Cortex of kidney (tissue), 1 donor: ENCODE measurements at places on chromosomes 13 and 19.

- no peak for DNase-seq
Observed at GRCh38 chr13:51249255-51249654, 27.1 kb downstream of the FAM124A start.

- DNase-seq, result no peak
Observed at GRCh38 chr19:35030257-35031071, at the start of gene SCN1B. Gene SCN1B, plus strand, starts transcription at chr19:35030470. Its CDS starts 351 bp downstream, at chr19:35030821.

DNA sequence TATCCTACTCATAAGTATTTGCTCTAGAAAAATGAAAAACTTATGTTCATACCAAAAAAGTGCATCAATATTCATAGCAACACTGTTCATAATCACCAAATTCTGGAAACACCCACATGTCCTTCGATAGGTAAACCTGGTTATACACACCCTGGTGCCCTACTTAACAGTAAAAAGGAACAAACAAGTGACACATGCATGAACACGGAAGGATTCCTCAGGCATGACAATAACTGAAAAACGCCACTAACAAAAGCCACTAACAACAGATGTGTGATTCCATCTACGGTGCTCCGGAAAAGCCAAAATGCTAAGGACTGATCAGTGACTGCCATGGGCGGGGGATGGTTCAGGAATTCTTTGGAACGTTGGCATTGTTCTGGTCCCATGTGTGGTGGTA is 65.5 kb downstream of the STK24 start:
- DNase-seq, result no peak

- no peak for DNase-seq
Observed at GRCh38 chr13:111034811-111035210, 80.3 kb upstream of the ARHGEF7 start.

DNA sequence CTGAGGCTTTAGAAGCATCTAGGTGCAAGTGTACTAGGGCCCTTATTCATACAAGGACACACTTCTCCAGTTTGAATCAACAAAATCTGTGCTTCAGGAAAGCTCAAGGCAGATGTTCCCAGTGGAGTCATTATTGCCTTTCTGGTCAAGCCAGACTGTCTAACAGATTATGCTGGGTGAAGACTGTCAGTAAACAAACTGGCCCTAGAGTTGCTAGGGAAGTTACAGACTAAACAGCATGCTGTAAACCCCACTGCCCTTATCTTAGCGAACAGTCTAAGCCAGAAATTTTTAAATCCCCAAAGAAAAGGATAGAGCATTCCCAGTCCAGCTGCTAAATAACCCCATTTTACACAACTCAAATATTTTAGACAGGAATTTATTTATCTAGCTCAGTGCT is 1701.3 kb upstream of the PRR20A start:
- DNase-seq, result no peak

DNA sequence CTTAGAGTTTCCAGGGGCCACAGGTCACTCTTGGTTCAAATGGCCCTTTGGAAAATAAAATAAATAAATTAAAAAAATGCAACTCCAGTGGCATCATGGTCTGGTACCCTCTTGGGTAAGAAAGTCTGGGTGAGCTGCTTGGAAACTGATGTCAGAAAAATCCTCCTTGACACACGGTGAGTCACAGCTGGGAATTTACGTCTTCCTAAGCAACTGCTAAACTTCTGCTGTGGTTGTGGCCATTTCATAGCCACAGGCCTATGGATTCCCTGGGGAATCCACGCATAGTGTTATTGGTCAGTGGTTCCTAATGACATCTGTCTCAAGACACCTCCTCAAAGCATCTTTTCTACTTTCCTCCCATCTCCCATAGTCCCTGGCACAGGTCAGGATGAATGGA is 220.8 kb downstream of the COG6 start:
- DNase-seq, result no peak

DNA sequence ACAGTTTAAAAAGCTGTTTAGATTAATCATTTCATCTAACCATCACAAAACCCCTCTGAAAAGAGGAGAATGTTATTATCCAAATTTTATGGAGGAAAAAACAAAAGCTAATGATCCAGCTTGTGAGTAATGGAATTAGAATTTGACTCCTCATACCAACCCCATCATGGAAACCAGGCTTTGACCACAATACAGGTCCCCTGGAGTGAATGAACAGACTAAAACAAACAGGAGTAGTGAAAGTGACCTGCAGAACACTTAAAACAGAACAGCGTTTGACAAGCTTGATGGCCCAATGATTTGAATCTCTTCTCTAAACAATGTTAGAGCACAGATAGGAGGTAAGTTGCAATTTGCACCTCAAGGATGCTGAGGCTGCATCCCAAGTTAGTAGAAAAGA is 230.0 kb downstream of the DCT start:
- no peak for DNase-seq

DNA sequence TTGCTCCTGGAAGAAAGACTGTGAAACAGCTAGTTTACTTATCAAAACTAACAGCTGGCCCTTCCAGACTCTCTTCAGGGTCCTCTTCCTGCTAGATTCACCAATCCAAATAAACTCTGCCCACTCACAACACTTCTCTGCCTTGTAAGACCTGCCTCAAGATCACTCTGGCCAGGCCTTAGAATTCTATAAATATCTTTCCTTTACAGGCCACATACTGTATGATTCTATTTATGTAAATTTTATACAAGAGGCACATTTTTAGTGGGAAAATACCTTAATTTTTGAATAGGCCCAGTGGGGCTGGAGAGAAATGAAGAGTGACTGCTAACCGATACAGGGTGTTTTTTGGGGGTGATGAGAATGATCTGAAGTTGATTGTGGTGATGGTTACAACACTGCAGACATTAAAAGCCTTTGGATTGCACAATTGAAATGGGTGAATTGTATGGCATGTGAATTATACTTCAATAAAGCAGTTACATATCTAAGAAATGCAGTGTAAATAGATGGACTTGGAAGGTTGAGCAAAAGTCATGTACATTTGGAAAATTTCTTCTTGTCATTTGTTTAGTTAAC is 141.8 kb downstream of the GPC5 start:
- DNase-seq, result no peak

DNA sequence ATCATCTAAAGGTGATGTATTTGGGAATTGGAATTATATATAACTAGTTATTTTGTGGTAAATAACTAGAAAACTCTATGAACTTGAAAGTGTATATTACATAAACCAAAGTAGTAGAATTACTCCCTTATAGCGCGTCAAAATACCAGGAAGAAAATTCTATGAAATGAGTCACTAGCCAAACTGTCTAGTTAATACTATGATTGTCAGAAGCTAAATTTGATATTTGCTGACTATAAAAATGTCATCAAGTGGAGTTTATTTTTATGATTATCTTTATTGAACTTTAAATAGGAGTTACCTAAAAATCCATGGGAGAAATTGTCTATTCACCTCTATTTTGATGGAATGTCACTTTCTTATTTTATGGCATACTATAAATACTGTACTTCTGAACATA is 100.6 kb downstream of the RNF17 start:
- no peak for DNase-seq

DNA sequence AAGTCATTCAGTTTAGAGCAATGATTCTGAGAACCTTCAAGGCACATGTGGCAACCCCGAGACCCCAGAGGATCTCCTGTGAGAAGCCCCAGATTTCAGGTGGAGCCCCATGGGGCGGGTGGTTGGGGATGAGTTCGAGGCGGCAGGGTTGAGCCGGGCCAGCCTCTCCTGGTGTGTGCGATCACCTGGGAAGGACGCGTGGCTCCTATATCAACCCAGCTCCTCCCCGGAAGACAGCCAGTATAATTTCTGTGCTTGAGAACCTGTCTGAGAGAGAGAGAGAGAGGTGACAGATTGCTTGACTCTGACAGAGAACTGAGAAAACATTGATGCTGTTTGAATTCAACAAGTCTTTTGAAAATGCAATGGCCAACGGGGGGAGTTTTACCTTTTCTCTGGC is 89.0 kb downstream of the TEX29 start:
- DNase-seq, result no peak

DNA sequence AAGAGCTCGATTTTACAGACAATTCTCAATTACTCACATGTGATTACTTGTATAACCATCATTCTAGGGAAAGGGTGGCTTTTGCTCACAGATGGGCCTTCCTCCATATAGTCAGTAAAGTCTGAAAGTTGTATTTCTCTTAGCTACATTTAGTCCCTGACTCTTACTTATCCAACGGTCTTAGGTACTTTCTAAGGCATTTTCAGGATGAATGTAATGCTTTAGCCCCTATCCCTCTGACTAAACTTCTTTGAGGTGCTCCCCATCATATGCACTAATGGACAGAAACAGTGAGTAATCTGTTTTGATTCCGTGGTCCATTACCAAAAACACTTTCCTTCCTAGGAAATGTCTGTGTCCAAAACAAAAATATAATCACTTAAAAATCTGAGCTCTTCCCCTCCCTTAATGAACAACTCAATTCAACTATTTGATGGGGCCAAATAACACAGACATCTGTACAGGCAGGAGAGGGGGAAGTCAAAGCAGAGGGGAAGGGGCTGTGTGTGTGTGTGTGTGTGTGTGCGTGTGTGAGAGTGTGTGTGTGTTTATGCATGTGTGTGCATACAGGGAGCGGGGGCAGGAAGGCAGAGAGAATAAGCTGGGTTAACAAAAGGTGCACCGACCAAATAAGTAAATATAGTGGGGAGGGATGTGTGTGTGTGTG is 84.9 kb downstream of the USP12 start:
- DNase-seq, result no peak

GRCh38 chr13:62067821-62068220 is 652.2 kb upstream of the PCDH20 start:
- no peak for DNase-seq

DNA sequence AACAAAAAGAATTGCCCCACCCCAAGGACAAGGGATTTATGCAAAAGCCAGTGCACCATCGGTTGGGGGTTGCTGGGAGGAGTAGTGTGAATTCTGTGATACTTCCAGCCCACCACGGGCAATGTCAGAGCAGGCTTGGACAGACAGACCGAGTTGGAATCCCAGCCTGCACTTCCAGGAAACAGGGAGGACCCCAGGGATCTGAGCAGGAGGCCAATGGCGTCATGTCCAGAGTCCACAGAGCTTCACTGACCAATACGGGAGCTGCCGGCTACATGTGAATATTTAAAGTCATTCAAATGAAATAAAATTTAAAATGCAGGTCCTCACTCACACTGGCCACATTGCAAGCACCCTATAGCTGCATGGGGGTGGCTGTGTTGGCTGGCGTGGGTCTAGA is 10.9 kb downstream of the ZNRF4 start:
- no peak for DNase-seq

DNA sequence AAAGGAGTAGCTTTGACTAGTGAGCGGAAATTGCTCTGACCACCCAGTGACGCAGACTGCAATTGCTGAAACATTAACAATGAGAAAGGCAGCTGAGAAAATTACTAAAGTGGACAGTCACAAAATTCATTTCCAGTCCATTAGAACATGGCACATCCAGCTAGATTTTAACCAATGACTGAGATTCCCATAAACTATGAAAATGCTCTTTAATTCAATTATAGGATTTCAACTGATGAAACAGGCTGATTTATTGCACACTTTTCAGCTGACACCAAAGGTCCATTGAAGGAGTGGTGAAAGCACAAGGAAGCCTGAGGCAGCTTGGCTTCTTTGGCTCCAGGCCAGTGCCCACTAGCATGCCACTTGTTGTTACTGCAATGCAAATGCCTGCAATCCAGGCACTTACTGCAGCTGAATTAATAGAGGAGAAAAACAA is 933.4 kb downstream of the SLITRK6 start:
- DNase-seq, result no peak

GRCh38 chr13:39767791-39768517 is 112.5 kb downstream of the COG6 start:
- no peak for DNase-seq

GRCh38 chr13:94674609-94675348 is 37.6 kb downstream of the SOX21 start:
- no peak for DNase-seq

- no peak for DNase-seq
Observed at GRCh38 chr13:28245465-28245864, 107.1 kb downstream of the PAN3 start.

GRCh38 chr19:42242069-42242511 is 312 bp downstream of the GSK3A start:
- DNase-seq, result no peak

- no peak for DNase-seq
Observed at GRCh38 chr13:41995946-41996345, 35.0 kb upstream of the VWA8 start.

DNA sequence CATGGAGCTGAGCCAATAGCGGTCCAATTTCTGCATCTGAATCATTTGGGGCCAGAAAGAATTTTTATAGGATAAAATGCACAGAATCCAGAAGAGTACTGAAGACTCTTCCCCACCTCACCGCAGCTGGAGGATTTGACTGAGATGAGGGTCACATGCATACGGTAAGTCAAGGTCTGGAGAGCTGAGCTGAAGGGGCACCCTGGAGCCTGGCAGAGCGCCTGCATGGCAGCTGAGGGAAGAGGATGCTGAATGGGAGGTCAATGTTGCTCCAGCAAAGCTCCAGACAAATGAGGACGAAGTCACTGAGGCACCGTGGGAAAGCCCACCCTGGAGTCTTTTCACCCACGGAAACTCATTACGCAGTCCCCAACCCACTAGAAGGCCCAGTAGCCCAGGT is 43.4 kb upstream of the ATP12A start:
- no peak for DNase-seq

DNA sequence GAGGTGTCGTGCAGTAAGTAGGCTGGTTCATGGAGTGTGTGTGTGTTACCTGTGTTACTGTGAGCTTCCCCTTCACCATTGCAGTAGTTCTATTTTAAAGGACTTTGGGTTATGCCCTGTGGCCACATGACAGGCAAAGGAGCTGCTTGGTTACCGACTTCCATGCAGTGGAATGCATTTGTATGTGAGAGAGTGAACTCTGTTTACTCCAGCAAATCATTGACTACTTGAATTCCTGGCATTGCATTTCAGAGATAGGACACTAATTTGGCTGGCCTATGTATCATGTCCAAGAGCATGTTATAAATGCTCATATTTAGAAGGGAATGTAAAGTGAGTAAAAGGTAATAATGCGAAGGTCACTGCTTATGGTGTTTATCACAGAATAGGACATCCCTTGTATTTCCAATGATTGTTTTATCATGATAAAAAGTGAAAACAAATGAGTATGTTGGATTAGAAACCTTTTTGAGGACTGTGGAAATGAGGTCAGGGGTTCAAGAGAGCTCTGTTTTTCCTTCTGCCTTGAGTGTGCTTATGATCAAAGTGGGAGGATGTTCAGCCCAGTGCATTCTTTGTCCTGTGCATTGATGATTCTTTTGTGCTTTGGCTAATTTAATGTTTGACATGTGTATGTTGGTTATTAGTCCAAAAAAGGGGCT is 156.5 kb downstream of the LMO7 start:
- no peak for DNase-seq

GRCh38 chr19:7377196-7377595 is 28.5 kb downstream of the ARHGEF18 start:
- DNase-seq, result no peak
